ENCODE measurements at places on chromosomes 6 and 20. TPM values are rescaled to one million over a fixed set of nuclear protein-coding genes. Genes with fewer than 3 reads are reported as not detected.

DNA sequence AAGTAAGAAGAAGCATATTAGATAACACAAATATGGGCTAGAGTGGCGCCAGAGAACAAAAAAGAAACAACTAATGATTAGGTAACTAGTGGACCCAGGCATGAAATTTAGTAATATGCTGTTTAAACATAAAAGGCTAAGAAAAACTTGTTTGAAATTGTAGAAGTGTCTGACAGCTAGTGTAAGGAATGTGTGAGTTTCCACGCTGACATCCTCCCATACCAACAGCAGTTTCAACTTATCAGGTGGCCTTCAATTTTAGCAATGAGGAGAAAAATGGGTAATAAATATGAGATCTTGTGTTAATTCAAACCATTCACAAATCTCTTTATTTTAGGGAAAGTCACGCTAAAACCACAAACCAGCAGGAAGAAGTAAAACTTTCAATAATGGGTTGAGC is 440.2 kb upstream of the FLRT3 start:
- no peak for DNase-seq

Gene DDX43
- not detected for total RNA-seq

DNA sequence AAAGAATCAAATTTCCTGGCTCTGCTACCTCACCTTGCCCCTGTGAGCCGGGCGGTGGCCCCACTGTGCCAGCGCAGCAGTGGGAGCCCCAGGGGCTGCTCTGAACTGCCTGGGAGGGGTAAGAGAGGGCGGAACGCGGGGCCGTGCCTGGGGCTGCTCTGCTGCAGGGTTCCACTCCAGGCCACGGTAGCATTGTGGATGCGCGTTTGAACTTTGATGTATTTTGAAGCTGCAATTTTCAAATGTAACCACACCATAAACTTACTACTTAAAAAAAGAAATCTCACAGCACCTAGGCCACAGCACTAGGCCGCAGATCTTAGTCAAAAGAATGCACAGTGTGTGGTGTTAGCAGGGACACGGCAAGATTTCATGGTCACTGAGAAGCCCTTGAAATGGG is 57.5 kb downstream of the PRDM1 start:
- DNase-seq = no peak

DNA sequence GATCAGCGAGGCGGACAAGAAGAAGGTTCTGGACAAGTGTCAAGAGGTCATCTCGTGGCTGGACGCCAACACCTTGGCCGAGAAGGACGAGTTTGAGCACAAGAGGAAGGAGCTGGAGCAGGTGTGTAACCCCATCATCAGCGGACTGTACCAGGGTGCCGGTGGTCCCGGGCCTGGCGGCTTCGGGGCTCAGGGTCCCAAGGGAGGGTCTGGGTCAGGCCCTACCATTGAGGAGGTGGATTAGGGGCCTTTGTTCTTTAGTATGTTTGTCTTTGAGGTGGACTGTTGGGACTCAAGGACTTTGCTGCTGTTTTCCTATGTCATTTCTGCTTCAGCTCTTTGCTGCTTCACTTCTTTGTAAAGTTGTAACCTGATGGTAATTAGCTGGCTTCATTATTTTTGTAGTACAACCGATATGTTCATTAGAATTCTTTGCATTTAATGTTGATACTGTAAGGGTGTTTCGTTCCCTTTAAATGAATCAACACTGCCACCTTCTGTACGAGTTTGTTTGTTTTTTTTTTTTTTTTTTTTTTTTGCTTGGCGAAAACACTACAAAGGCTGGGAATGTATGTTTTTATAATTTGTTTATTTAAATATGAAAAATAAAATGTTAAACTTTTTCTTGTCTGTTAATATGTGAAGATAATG is 2.2 kb downstream of the HSPA1B start:
- DNase-seq = peak; percentile 36

Gene THEMIS
- total RNA-seq = not detected
